ENCODE measurements at places on chromosomes 3 and 15.

DNA sequence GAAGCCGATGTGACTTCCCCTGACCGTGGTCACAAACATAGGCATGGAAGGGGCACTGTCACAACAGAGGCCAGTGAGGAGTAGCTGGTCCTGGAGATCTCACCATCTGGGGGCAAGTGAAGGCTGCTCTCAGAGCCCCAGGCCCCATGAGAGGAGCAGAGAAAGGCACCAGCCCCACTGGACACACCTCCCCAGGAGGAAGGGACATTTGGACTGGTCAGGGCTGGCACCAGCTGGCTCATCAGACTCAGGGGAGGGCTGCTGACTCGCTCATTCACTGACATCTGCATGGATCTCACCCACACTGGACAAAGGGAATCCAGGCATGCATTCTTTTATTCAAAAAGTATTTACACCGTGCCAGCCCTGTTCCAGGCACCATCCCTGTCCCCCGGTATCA is 26.8 kb downstream of the ESYT3 start:
- DNase-seq, result no peak

DNA sequence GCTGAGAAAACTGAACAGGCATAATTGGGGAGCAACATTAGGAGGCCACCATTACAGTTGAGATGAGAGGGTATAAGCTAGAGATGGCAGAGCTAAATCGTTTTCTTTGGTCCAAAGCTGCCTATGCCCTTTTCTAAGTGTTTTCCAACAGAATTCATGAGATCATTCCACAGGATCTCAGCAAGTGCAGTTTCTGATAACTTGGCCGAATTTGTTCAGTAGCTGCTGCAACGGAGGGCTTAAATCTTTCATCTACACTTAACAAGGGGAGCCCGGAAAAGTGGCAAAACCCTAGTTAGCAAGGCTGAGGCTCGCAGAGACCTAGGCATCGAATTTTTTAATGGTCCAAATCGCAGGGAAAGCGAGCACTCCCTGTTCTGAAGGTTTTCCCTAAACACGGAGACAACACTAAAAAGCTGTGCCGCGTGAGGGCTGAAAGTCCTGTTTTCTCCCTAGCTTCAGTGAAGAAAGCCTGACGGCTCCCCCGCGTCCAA is 531 bp upstream of the BLOC1S6 start:
- no peak for DNase-seq

DNA sequence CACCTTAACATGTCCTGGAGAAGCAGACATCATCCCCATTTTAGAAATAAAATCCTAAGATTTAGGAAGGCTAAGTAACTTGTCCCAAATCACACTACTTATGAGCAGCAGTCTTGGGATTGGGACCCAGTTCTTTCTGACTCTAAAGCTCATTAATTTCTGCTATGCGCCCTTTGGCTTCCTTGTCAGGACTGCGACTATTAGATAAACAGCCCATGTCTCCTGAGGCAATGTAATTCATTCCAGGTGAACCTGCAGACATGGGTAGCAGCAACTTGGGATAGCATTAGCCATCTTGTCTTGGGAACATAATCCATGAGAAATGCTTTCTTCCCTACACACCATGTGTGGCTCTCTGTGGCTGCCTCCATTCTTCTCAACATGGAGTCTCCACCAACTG is 32.3 kb upstream of the FBN1 start:
- no peak for DNase-seq

DNA sequence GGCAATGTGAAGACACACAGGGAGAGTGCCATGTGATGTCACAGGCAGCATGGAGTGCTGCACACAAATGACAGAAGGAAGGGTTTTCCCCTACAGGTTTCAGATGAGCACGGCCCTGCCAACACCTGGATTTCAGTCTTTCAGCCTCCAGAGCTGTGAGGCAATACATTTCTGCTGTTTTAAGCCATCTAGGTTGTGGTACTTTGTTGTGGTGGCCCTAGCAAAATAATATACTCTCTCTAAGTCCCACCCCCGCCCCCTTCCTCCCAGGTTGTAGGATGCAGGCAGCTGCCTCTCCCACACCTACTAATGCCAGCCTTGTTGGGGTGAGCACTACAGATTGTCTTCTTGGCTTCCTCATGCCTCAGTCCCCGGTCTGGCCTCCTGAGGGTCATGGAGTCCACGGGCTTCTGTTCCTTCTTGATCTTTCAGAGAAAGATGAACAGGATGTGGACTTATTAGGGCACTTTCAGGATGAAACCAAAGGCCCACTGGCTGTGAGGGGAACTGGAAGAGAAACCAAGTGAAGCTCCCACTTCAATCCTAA is 180.0 kb downstream of the CD47 start:
- DNase-seq, result no peak

DNA sequence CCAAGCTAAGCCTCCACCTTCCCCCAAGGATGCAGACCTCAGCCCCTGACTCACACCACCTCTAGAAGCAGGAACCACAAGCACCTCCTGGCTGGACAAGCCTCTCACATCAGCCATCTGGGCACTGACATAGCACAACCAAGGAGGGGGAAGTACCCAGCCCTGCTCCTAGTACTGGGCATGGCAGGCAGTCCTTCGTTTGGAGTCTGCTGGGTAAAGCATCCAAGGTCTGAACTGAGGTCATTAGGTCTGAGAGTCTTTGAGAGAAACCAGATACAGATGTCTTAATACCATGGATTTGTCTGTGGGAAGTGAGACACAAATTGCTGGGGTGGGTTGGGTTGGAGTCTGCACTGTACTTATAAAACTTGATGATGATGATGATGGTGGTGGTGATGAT is 61.8 kb downstream of the CCDC33 start:
- DNase-seq, result no peak

DNA sequence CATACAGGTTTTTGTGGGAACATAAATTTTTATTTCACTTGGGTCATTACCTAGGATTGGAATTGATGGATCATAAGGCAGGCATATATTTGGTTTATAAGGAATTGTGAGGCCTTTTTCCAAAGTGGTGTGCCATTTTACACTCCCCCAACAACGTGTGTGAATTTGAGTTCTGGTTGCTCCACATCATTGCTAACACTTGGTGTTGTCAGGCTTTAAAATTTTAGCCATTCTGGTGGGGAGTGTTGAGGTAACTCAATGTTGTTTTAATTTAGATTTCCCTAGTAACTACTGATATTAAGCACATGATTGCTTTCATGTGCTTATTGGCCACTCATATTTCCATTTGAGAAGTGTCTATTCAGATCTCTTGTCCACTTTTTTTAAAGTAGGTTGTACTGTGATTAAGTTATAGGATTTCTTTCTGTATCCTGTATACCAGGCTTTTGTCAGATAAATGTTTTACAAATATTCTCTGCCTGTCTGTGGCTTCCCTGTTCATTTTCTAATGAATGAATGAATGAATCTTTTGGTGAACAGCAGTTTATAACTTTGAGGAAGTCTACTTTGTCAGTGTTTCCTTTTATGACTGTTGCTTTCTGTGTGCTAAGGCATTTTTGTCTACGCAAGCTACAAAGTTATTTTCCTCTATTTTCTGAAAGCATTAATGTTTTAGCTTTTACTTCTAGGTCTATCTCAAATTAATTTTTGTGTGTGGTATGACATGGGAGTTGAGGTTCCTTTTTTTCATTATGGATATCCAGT is 17.9 kb upstream of the NR2C2 start:
- no peak for DNase-seq

- no peak for DNase-seq
Observed at GRCh38 chr15:47812470-47812999, 95.2 kb downstream of the SEMA6D start.

GRCh38 chr3:55085231-55085630 is 157.4 kb upstream of the LRTM1 start:
- no peak for DNase-seq

DNA sequence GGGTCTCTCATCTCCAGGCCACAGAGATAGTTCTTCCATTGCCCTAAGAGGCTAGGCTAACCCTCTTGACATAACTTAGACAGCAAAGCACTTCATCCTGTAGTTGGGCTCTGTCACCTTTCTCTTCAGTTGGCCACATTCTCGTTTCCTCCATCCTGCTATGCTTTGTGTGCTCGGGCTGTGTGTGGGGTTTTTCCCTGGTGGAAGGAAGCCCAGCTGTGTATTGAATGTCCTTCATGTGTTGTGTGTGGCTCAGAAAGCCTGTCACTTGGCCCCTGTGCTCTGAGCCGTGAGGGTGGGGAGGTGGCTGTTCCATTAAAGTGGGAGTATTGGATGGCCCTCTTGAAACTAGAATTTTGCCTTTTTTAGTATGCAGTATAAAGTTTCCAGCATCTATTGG is 8.8 kb upstream of the EXOG start:
- DNase-seq, result no peak

- DNase-seq, result no peak
Observed at GRCh38 chr3:193910886-193911738, 224.8 kb upstream of the HES1 start.

DNA sequence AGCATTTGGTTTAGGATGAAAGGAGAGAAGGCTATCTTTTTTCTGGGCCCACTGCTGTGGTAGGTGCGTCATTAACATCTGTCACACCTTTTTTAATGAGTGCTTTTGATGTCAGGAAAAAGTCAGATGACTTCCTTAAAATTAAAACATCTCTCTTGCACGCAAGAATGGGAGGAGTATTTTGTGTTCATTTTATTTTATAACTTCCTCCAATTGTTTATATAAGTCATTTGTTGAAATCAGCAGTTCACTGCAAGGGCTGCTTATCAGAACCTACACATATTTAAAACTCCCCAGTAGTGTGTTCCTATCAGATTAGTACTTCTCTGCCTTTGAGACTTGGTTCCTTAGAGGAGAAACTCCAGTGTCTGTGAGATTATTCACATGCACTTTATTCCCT is 143.8 kb downstream of the NEO1 start:
- no peak for DNase-seq

GRCh38 chr3:42071904-42072812 is 19.0 kb upstream of the TRAK1 start:
- no peak for DNase-seq

- no peak for DNase-seq
Observed at GRCh38 chr15:67225336-67225735, 29.1 kb downstream of the AAGAB start.

- DNase-seq, result no peak
Observed at GRCh38 chr3:71537211-71537611, 46.3 kb downstream of the FOXP1 start.

GRCh38 chr3:86254480-86254879 is 736.5 kb downstream of the VGLL3 start:
- DNase-seq, result no peak

- DNase-seq, result no peak
Observed at GRCh38 chr3:25173606-25174005, 254.5 kb upstream of the RARB start.

DNA sequence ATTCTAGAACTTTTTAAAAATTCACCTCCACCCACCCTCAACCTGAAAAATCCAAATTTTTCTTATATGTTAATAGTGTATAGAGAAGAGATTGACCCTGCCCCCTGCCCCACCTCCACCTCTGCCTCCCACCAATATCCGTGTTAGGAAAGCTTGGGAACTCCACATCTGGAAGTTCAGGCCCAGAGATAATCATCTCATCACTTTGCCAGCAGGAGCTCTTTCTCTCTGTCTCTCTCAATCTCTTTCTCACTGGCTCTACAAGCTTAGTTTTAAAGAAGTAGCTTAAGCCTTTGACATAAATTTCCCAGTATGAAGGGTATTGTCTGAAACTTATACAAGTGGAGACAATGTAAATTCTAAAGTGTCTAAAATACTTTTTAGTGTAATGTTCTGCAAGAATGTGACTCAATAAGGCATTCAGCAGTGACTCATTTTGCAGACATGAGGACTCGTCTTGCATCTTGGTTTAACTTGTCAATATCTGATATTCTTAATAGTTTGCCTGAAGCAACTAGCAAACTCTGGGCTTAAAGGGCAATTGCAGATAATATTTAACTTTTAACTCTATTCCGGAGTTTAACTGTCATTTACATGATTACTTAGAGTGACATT is 299.8 kb upstream of the EPHA3 start:
- no peak for DNase-seq

GRCh38 chr3:188827576-188827975 is 344.2 kb upstream of the TPRG1 start:
- DNase-seq, result no peak

DNA sequence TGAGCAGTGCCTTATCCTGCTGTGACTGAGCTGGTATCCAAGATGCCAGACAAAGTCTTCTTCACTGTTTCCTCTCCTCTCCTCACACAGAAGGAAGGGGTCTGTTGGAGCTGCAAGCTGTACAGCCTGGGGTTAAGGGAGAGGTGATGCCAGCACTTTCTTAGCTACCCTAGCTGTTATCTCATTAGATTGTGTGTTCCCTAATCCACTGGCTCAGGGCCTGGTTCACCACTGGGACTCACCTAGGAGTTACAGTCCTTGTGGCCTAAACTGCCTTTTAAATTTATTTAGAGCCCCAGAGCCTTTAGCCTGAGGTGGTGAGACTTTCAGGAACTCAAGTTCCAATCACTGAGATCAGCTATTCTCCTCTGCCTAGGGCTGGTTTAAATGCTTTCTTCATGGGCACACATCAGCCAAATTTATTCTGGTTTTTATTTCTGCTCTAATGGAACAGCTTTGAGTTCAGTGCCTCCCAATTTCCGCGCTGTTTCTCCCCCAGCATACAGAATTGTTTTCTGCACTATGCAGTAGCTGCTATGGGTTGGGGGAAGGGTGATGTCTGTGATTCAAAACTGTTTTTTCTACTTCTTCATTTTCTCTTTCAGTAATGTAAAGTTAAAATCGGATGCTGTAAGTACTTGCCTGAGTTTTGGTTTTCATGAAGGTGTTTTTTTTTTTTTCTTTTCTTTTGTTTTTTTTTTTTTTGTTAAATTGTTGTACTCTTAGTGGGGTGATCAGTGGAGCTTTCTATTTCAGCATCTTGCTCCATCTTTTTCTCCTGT is 198.8 kb downstream of the DOCK3 start:
- DNase-seq, result no peak

DNA sequence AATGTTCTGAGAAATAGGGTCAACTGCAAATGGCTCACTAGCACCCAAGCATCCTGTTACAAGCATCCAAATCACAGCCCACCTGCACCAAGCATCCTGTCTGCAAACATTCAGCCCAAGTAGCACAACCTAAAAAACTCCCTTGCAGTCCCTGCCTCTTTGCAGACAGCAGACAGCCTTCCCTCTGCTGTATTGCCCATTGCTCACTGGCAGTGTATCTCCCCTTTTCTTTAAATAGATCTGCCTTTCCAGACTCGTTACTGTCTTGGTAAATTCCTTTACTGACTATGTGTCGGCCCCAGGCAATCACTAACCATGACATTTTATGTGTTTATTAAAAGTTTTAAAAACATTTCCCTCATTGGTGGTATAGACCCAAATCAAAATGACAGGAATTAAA is 155.4 kb downstream of the ADAMTSL3 start:
- DNase-seq, result no peak
